ENCODE measurements at places on chromosomes 13 and 19. TPM values are rescaled to one million over a fixed set of nuclear protein-coding genes. Genes with fewer than 3 reads are reported as not detected.
A peak's percentile ranks its signal among the peaks of the same experiment; 100 is the strongest.

Gene MCEMP1
- polyA plus RNA-seq = not detected

Gene EPSTI1
- polyA plus RNA-seq = 13.6 TPM

Gene ZNF534
- polyA plus RNA-seq = 1.2 TPM

Gene GNG8
- 2.9 TPM for polyA plus RNA-seq

Gene PSPN
- polyA plus RNA-seq = 2.4 TPM

Gene MCF2L
- polyA plus RNA-seq = 29.2 TPM

Gene PRTN3
- polyA plus RNA-seq = 0.67 TPM

Gene GNA15
- polyA plus RNA-seq = 0.65 TPM

Gene JAK3
- 4.3 TPM for polyA plus RNA-seq

Gene ZFR2
- 2.4 TPM for polyA plus RNA-seq

Gene LRRC4B
- polyA plus RNA-seq = 14.2 TPM

DNA sequence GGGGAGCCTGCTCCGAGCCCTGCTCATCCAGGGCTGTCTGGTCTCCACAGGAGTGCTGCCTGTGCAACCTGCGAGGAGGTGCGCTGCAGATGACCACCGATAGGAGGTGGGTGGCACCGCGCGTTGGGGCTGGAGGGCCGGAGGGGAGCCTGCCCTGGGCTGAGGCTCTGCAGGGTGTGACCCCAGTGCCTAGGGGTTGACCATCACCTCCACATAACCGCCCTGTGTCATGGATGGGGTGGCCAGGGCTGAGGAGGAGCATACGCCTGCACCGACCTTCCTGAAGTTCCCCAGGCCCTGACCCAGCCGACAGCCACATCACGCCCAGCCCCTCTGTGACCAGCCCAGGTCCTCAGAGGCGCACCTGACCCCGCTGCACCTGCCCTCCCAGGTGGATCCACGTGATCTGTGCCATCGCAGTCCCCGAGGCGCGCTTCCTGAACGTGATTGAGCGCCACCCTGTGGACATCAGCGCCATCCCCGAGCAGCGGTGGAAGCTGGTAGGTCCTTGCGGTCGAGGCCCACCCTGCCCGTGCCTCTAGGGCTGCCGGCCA lies 168.7 kb downstream of the KDM4B start:
- DNase-seq = no peak

DNA sequence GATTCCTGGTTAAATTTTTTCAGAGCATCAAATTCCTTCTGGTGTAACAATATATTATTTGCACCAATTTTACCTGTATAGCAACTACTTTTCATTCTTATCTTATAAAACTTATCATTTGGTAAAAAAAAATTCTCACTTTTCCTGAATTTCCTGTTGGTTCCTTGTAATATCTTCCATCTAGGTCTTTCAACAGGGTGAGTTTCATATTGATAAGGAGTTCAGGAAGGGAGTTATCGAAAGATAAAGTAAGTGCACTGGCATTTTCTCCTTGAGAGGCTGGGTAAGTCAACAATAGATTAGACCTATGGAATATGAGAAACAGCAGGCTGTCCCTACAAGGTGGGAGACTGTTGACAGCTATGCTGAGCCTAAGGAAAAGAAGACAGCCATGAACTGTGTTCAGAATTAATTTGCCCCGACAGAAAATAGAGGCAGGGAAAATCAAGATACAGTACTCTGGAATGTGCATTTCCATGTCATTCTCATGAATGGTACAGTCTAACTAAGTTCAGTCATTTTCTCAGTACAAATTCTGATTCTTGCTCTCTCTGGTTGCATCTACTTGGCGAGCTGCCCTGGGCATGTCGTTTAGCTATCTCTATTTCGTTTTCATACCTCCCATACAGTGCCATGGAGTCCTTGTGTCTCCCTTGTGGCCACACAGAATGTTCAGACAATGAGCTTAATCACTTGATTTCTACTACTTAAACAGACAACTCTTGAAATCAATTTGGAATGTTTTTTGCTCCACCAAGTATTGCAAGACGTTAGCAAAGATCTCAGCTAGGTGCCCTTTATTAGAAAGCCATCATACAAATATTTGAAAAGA lies 9.9 kb downstream of the IGFL1 start:
- no peak for DNase-seq

DNA sequence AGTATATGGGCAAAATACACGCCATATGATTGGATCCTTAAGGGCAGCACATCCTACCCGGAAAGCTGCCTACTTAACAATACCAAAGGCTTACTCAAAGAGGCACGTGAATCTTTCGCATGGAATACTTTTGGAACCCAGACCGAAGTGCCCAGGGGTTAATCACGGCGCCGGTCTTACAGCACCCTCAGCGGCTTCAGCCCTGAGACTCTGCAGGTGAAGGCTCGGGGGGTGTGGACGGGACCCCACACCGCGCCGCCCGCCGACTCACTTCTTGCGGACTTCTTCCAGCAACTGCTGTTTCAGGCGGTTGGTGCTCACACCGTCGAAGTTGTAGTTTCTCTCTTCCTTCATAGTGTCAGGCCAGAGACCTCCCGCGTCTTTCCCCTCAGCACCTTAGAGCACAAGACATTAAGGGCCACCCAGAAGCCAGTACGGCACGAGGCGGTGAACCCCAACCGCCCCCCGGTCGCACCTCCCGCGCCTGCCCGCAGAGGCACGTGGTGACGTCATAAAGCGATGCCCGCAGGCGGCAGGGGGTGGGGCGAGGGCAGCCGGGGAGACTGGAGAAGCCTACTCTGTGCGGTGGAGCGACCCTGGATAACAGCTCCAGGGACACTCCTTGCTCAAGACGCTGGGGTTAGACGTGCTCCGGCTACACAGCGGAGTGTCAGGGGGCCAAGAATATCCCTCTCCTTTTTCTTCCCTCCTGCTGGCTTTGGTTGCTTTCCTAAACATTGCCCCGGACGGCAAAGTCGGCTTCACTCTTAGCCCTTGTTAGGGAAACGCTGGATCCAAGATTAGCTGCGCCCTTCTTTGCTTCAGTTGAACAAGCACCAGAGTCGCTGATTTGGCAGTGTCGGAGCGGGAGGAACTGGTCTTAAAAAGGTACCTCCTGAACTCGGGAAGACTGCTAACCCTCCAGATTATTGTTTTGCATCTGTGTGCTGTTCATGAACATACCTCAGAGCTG lies at the start of gene CCDC169:
Gene CCDC169, minus strand, starts transcription at position 449 of the 973 bp plus-strand sequence. Its CDS starts 95 bp downstream, at position 354.
- peak; percentile 72 for DNase-seq

GRCh38 chr13:101467415-101467814 lies 14.9 kb downstream of the ITGBL1 start:
- DNase-seq = no peak

- DNase-seq = no peak
Measured at GRCh38 chr19:8212916-8213315, 3.7 kb downstream of the CERS4 start.

- no peak for DNase-seq
Measured at GRCh38 chr19:50178859-50179537, 15.9 kb upstream of the IZUMO2 start.

- no peak for DNase-seq
Measured at GRCh38 chr13:85417807-85418206, 381.4 kb downstream of the SLITRK6 start.

- no peak for DNase-seq
Measured at GRCh38 chr13:44609137-44609536, 33.0 kb upstream of the TSC22D1 start.

DNA sequence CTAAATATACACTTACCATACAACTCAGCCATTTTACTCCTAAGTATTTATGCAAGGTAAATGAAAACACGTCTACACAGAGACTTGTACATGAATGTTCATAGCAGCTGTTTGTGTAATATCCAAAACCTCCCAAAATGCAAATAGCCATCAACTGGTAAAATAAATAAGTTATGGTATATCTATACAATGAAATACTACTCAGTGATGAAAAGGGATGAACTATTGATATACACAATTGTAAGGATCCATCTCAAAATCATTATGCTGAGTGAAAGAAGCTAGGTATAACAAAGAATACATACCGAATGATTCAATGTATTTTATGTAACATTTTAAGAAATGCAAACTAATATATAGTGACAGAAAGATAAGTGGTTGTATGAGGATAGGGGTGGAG lies 149.8 kb upstream of the TNFSF11 start:
- no peak for DNase-seq

GRCh38 chr13:77506874-77507273 lies 28.6 kb upstream of the SCEL start:
- no peak for DNase-seq

GRCh38 chr13:46822551-46822950 lies 25.6 kb upstream of the ESD start:
- DNase-seq = no peak

- no peak for DNase-seq
Measured at GRCh38 chr19:15427991-15428471, 9.2 kb upstream of the AKAP8L start.

- no peak for DNase-seq
Measured at GRCh38 chr19:38290631-38291147, 13.4 kb upstream of the C19orf33 start.

DNA sequence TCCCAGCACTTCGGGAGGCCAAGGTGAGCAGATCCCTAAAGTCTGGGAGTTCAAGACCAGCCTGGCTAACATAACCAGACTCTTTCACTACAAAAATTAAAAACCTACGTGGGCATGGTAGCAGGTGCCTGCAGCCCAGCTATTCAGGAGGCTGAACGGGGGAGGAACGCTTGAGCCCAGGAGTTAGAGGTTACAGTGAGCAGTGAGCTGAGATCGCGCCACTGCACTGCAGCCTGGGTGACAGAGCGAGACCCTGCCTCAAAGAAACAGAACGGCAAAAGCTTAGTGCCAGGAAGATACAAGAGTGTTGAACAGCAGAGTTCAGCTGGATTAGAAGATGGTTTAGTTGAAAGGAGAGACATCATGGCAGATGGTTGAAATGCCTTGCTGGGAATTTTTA lies 24.1 kb upstream of the RNF113B start:
- no peak for DNase-seq

GRCh38 chr13:39577203-39577602 lies 25.8 kb downstream of the LHFPL6 start:
- DNase-seq = no peak

DNA sequence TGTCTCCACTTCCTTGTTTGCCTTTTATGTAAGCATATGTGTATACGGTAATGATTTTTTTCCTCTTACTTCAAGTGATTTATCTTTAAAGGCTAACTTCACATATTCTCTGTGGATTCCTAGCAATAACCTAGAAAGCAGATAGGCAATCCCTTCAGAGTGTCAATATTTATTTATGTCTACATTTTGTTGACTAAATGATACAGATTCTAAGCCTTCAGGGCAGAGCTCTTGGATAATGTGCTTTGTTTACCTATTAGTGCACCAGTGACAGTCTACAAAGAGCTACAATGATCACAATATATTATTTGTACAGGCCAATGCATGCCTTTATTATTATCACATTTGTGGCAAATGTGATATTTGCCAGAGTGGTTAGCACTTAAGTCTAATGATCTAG lies 406.2 kb downstream of the EFNB2 start:
- no peak for DNase-seq

DNA sequence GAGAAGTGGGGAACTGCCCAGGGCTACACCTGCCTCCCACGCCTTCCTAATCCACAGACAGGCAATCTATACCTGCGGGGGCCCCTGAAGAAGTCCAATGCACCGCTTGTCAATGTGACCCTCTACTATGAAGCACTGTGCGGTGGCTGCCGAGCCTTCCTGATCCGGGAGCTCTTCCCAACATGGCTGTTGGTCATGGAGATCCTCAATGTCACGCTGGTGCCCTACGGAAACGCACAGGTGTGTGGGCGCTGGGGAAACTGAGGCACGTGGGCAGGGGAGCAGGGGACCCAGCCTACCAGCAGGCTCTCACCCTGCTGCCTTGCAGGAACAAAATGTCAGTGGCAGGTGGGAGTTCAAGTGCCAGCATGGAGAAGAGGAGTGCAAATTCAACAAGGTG lies 1.4 kb downstream of the IFI30 start:
- DNase-seq = no peak

GRCh38 chr19:12187625-12188024 lies 24.7 kb downstream of the ZNF136 start:
- DNase-seq = no peak

GRCh38 chr19:56026769-56027168 lies 40.2 kb downstream of the NLRP5 start:
- DNase-seq = no peak

GRCh38 chr13:35796623-35797022 lies 320.1 kb upstream of the MAB21L1 start:
- no peak for DNase-seq

DNA sequence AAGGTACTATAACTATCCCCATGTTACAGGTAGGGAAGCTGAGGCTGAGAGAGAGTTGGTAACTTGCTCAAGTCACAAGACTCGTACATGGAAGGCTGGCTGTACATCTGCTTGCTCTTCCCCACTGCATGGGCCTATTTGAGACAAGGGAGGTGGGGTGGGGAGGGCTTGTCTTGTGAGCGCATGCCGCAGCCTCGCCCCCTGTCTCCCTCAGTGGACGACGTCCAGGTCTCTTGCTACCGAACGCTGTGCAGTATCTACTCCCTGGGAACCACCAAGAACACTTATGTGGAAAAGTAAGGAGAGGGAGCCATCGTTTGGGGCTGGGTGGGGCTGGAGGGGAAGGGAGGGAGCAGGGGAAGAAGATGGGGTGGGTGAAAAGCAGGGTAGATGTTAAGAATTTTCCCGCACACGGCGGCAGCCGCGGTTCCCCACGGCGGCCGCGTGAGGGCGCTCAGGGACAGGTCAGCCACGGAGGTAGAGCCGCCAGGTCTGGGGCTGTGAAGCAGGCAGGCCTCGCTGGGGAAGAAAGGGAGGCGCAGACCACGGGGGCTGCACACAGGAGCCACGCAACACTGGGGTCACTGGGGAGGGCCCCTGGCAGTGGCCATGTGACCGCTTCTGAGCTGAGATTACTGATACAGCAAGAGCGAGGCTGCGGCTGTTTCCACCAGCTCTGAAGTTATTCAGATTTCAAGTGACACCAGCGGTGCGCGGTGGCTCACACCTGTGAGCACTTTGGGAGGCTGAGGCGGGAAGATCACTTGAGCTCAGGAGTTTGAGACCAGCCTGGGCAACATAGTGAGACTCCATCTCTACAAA lies 81.5 kb downstream of the RYR1 start:
- DNase-seq = peak; percentile 53

GRCh38 chr19:3167533-3168272 lies 10.9 kb upstream of the S1PR4 start:
- no peak for DNase-seq

- no peak for DNase-seq
Measured at GRCh38 chr13:29439601-29440388, 155.7 kb downstream of the SLC7A1 start.

DNA sequence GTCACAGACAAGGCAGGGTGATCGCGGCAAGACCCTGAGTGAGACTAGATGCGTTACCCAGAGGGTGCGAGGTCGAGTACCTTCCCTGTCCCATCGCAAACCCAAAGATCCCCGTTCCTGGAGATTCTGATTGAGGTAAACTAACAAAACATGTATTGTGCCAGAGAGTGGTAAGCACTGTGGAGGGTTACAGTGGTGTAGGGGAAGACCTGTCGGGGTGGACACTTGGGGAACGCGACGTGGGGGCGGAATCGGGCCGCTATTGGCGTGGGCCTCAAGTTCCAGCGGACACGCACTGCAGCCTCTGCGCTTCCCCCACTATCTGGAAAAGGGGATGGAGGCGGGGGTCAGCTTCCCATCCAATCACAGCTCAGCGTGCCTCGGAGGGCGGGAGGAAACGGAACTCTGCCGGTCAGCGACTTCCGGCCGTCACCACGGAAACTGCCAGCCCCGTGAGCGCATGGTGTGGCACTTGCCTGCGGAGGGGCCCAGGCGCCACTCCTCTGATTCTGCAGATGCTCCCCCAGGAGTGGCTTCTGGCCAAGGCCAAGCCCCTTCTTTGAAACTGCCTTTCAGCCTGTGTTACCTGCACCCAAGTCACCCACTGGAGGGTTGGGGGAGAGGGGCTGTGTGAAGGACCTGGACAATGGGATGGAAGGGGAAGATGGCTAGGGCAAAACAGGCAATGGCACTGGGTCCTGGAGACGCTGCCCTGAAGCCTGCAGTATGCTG lies 1.0 kb upstream of the UBE2M start:
- DNase-seq = peak; percentile 89

Measured in left kidney (tissue), 8 donors.